Hair follicular keratinocyte (primary cell): ENCODE measurements at places on chromosomes 12 and 14. TPM values are rescaled to one million over a fixed set of nuclear protein-coding genes. Genes with fewer than 3 reads are reported as not detected.

PLA2G1B gene
- total RNA-seq = not detected in 2 replicates

ERP27 gene
- total RNA-seq = 0.08 and 0.19 TPM in 2 replicates

WBP11 gene
- total RNA-seq = 11.3 and 29.8 TPM in 2 replicates

PLCZ1 gene
- total RNA-seq = not detected in 2 replicates

PLD4 gene
- not detected in 2 replicates for total RNA-seq

E2F7 gene
- total RNA-seq = 7.8 and 10.8 TPM in 2 replicates

ENDOU gene
- 0.04 TPM in 1 of 2 replicates, not detected in the other for total RNA-seq

TAS2R9 gene
- not detected in 2 replicates for total RNA-seq

KERA gene
- total RNA-seq = not detected in 2 replicates

LRFN5 gene
- not detected in 2 replicates for total RNA-seq

A2ML1 gene
- total RNA-seq = 2.7 and 5.4 TPM in 2 replicates

SYNDIG1L gene
- total RNA-seq = not detected in 2 replicates

ATF7IP gene
- total RNA-seq = 11.6 and 20.2 TPM in 2 replicates

MVK gene
- total RNA-seq = 47.9 and 61.4 TPM in 2 replicates

OVCH1 gene
- total RNA-seq = under 0.01 TPM in 1 of 2 replicates, not detected in the other

RNASE1 gene
- total RNA-seq = not detected in 2 replicates

POTEM gene
- total RNA-seq = not detected in 2 replicates

TMEM229B gene
- total RNA-seq = 3.0 and 3.1 TPM in 2 replicates

SLCO1B1 gene
- not detected in 2 replicates for total RNA-seq

C12orf56 gene
- total RNA-seq = 0.23 and 0.34 TPM in 2 replicates

COX14 gene
- 54.0 and 65.0 TPM in 2 replicates for total RNA-seq

TAS2R43 gene
- not detected in 2 replicates for total RNA-seq

CDCA4 gene
- total RNA-seq = 30.6 and 60.8 TPM in 2 replicates

TPH2 gene
- not detected in 2 replicates for total RNA-seq

MYF6 gene
- total RNA-seq = not detected in 2 replicates

DPPA3 gene
- not detected in 2 replicates for total RNA-seq

RAD9B gene
- total RNA-seq = 0.19 and 2.3 TPM in 2 replicates

PXMP2 gene
- total RNA-seq = 40.2 and 44.5 TPM in 2 replicates

KRT8 gene
- 61.1 and 107 TPM in 2 replicates for total RNA-seq

BEGAIN gene
- total RNA-seq = 1.1 and 3.0 TPM in 2 replicates

LBHD2 gene
- not detected in 2 replicates for total RNA-seq

ACSS3 gene
- total RNA-seq = 0.34 and 6.4 TPM in 2 replicates

SRP54 gene
- total RNA-seq = 58.6 and 66.1 TPM in 2 replicates

RHEBL1 gene
- total RNA-seq = 2.1 and 3.9 TPM in 2 replicates
